Skeletal muscle cell (primary cell): ENCODE measurements at places on chromosomes 2 and 18.
A peak's percentile ranks its signal among the peaks of the same experiment; 100 is the strongest.

DNA sequence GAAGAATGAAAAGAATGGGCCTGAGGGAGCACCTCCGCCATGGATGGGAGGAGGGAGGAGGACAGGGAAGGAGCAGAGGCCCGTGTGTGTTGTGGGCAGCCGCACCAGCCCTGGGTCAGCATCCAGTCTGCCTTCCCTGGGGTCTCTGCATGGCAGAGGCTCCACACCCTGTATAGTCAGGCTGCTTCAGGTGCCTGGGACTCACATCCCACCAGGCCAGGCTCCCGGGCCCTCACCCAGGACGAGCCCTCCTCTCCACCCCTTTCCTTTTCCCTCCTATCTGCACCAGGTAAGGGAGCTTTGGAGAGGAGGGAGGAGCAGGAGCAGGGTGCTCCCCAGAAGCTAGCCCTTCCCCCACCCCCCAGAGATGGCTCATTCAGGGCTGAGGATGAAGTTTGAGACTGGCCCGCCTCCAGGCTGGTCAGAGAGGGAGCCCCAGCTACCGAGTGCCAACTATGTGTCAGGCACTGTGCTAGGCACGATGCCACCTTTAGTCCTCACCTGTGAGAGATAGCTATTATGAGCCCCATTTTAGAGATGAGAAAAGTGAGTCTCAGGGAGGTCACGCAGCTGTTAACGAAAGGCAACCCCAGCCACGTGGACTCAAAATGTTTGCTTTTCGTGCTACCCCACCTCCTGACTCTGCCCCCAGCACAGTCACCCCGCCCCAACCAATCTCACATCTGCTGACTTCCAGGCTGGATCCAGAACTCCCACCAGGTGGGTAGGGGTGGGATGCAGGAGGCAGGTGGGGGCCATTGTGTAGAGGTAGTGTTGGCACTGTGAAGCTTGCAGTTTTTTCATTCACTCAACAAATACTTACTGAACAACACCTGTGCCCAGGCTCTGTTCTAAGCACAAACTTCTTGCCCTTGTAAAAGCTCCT, 242.1 kb downstream of the DYSF start:
- no peak for DNase-seq

- no peak for DNase-seq
These were observed 128.5 kb upstream of the RAB12 start for GRCh38 chr18:8480506-8481328.

GRCh38 chr18:13086906-13087305, 95.7 kb downstream of the CEP192 start:
- DNase-seq: no peak

DNA sequence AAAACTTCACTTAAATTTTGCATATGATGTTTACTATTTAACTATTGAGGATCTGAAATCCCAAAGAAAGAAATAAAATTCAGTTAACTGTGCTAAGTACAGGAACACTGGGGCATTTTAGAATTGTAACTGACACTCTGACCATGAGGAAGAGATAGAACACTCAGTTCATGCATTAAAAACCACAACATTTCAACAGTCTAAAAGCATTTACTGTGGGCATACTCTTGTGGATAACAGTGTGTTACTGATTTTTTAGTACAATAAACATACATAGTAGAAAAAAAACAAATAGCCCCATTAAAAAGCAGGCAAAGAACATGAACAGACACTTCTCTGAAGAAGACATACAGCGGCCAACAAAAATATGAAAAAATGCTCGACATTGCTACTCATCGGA, 1122.7 kb upstream of the PIK3C3 start:
- DNase-seq: peak; percentile 11

- DNase-seq: peak; percentile 29
These were observed 181.7 kb upstream of the SH3BP4 start for GRCh38 chr2:234770031-234770506.

DNA sequence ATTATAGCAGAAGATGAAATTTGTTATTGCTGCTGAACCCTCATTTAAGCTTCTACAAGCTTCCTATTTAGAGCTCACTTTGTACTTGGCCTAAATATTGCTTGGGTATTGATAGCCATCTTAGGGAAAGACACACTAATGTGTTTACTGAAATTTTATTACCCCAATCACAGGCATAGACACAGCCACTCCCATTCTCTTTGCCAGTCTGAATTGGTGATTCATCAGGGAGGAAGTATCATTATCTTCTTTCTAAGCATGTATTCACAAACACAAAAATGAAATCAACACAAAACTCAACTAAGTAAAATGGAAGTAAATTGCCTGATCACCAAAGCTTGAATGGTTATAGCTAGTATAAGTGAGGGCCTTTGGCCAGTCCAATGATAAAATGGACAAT, 666.3 kb downstream of the TSN start:
- DNase-seq: no peak

DNA sequence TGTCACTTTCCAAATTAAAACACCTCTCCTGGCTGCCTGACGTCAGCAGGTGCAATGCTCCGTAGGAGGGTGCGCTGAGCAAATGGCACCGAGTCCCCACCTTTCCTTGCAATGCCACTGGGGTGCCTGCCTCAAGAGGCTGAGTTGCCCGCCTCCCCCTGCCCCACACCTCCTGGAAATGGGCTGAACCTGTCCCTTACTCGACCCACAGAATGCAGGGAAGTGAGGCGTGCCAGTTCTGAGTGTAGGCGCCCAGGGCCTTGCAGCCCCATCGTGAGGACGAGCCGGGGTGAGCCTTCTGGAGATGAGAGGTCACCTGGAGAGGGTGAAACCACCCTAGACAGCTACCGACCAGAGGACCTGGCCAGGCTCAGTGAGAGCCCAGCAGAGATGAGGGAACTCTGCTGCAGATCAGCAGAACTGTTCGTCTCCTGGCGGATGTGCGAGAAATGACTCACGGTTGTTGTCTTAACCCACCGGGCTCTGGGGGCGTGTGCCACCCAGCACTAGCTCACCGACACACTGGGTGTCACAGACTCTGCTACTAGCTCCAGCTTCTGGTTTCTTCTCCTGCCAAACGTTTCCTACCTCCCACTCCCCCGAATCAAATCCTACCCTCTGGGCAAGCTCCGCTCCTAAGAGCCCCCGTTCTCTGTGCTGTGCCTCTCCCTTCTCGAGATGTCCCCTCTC, 168.7 kb upstream of the HDAC4 start:
- DNase-seq: no peak

DNA sequence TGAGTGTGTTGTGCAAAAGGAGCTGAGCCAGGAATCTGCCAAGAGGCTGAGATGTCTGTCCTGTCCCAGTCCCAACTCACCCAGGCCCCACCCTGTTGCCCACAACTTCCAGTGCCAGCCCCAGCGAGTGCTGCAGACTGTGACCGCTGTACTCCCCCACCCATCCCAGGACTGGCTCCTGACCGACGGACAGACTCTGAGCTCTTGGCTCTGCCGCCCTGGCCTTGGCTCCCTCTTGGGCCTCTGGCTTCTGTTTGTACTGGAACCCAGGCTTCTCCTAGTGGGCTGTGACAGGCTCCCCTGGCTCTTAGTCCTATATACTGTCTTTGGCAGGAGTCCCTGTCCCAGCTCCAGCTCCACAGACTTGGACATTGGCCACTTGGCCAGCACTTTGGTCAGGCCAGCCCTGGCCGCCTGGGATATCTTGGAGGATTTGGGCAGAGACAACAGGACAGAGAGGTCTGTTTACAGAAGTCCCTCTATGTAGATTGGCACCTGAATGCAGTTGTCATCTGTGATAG, 41.1 kb downstream of the ACOXL start:
- no peak for DNase-seq

- peak; percentile 69 for DNase-seq
These were observed 392.4 kb downstream of the ALK start for GRCh38 chr2:29528891-29529520.
